ENCODE measurements at places on chromosomes 12 and 14.
A peak's percentile ranks its signal among the peaks of the same experiment; 100 is the strongest.

DNA sequence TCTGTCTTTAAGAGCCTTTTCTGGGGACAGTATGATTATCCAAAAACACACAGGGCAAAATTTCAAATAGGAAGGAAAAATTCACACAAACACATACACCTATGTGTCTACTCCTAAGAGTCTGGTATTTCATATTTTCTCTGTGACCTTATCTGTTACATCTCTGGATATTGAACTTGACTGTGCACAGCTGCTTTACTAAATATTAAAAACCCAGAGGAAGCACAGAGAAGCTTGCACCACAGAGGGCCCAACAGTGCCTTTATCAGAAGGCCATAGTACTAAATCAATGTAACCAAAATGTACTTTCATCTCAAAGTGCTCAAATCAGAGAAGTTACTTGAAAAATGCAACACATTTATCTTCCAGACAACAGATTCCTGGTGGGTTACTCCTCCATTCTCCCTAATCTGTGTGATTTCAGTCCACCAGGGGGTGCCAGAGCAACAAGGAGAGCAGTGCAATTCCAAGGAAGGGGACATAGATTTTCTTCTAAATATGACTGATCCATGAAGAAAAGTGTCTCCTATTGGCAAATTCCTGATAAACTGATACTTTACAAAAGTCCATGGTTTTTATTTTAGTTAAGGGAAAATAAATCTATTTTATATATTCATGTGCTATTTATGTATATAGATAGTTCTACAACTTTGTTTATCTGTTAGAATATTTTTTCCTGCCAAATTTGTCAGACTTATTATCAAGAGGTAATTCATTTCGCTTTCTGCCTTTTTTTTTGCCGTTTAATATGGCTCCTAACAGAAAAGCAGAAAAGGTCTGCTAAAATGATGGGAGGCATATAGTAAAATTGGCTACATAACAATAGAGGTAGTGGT is 617.6 kb downstream of the LRFN5 start:
- peak; percentile 83 for DNase-seq

- DNase-seq = no peak
Observed at GRCh38 chr12:98420461-98420860, 94.9 kb upstream of the TMPO start.

- no peak for DNase-seq
Observed at GRCh38 chr12:57832966-57833365, 13.6 kb downstream of the CTDSP2 start.

DNA sequence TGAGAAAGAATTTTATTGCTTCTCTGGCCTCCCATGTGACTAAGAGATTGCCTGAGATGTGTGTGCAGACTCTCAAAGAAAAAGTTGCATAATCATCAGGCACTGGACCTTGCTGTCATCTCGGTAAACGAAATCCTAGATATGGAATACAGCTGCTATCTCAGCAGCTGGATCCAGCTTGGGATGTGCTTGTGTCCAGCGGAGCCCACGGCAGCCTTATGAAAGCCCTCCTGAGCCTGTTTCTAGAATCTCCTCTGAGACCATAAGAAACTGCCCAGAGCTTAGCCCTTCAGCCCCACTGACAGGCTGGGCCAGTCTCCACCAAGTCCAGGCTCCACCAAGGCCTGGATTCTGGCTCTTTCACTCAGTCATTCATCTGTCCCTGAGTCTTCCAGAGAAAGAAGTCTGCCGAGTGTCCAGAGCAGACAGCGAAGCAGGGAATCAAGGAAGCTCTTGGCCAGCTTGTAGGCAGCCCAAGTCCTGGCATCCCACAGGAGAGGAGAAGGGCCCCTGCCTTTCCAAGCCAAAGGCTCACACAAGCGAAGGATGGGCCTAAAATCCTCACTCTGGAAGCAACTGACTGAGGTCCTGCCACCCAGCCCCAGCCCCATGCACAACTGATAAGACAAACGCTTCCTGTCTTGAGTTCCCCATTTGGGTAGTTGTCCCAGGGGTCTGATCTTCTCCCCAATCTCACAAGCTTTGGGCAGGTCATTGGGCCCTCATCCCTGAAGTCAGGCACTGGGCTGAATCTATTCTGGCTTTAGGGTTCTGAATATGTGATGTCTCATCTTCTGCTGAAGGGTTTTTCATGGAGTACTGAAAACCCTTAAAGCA is 97.8 kb downstream of the SEC23A start:
- DNase-seq = no peak

GRCh38 chr14:51307551-51307950 is 67.5 kb downstream of the TMX1 start:
- DNase-seq = no peak
